Stimulated activated CD8-positive, alpha-beta memory T cell treated with anti-CD3 and anti-CD28 coated beads, Interleukin-4, amount 100 ng/mL, for 4 hours (primary cell): ENCODE measurements at places on chromosomes 7 and 10.

GRCh38 chr10:2438248-2438939 lies 629.0 kb upstream of the PFKP start:
- no peak for DNase-seq

DNA sequence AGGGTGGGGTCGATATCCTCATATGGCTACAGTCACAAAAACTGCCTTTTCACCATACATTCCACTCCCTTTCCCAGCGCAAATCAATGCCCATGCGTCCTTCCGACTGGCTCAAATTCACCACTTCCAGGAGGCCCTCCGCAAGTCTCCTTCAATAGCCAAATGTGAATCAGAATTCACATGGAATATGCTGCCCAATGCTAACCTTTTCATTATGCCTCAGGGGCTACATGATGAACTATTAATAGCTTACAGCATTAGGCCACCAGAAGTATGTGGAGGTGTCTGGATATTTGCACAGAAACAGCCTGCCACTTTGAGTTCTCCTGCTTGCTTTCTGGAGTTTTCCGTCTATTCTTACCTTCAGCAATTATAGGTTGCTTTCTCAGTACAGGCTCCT lies 27.7 kb downstream of the RGS10 start:
- no peak for DNase-seq

DNA sequence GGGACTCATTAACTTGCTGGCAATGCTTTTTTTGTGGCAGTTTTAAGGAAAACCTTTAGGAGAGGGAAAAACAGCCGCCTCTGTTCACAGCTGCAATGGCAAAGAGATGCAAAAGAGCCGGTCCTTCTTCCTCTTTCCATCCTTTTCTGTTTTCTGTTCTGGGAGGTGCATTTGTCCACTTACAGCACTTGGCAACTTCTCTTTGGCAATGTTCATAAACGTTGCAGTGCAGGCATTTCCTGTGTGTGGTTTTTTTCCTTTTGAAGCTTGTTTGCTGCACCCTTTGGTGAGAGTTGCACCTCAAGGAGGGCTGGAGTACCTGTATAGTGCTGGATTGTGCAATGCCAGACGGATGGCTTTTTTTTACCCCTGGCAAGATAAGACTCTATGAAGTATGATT lies 53.9 kb upstream of the HABP2 start:
- no peak for DNase-seq

- DNase-seq, result no peak
Measured at GRCh38 chr7:144048648-144049047, at the start of gene OR2A5. Gene OR2A5, plus strand, starts transcription at chr7:144048948. Its CDS starts 1,454 bp downstream, at chr7:144050402.

- no peak for DNase-seq
Measured at GRCh38 chr10:59181668-59182067, 5.2 kb downstream of the PHYHIPL start.

DNA sequence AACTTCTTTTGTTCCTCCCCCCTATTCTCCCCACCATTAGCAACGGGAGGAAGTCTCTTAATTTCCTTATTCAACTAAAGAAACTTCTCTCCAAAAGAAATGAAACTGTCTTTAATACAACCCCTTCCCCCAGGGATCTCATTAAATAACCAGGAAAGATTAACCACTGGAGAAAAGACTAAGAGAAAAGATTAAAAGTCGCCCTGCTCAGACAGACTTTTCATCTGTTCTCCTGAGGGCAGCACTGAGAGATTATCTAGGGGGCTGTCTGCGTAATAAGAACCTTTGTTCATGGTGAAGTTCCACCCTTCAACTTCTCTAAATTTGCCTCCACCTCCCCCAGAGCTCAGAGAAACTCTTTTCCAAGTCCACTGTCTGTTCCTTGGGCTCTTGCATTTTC lies 105.5 kb downstream of the HGF start:
- DNase-seq, result no peak

- no peak for DNase-seq
Measured at GRCh38 chr10:100502926-100503494, 16.7 kb downstream of the SEC31B start.

- DNase-seq, result no peak
Measured at GRCh38 chr7:47684728-47685127, 102.8 kb upstream of the TNS3 start.

DNA sequence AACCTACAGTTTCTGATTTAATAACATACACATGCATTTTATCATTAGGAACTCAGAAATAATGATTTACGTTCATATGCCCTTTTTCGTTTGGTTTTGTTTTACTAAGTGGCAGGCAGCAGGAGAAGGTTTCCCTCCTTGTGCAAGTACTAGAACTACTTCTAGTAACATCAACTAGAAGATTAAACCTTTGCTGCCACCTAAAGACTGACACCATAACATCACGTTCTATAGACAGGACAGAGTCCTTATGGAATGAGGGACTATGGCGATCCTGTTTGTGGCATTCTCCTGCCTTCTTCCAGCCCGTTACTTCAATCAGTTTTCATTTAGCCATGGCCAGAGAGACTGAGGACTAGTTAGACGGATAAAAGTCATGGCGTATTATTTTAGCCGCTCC lies 53.2 kb downstream of the GAD2 start:
- no peak for DNase-seq

DNA sequence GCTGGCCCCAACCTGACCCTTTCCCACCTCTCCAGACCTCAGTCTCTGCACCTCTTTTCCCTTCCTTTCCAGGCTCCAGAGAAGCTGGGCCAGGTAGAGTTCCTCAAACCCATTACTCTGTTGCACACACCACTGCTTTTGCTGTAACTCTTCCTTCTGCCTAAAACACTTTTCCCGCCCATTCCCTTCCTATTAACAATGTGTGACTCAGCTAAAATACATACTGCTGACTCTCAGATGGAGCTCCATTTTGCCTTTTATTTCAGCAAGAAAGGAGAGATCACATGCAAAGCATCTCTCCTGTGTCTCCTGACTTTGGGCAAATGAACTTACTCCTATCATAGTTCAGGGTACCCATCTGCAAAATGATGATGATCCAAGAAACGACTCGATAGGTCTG lies 201.0 kb downstream of the CALN1 start:
- DNase-seq, result no peak

GRCh38 chr10:98638920-98639319 lies 192.2 kb upstream of the HPS1 start:
- DNase-seq, result no peak

- DNase-seq, result no peak
Measured at GRCh38 chr7:84245835-84246234, 51.2 kb upstream of the SEMA3A start.

- no peak for DNase-seq
Measured at GRCh38 chr10:98323221-98324164, 55.5 kb upstream of the LOXL4 start.

- DNase-seq, result no peak
Measured at GRCh38 chr10:109956454-109957091, 33.3 kb upstream of the XPNPEP1 start.

DNA sequence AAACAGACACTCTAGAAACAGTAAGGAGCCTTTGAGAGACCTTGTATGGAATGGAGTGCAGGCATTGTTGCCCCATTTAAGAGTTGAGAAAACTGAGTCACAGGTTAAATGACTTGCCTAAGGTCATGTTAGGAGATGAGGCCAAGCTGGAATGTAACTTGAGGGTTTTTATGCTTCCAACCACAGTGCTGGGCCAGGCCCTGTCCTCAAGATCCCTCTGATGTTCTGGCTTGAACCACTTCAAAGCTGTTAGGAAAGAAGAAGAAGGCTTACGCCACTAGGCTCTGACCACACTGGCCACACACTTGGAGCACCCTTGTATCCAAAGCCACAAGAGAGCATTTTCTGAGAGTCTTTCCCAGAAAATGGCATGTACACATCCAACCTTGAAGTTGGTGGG lies 42.7 kb downstream of the PLAU start:
- DNase-seq, result no peak

- DNase-seq, result no peak
Measured at GRCh38 chr10:122689146-122689820, 10.4 kb downstream of the C10orf120 start.

DNA sequence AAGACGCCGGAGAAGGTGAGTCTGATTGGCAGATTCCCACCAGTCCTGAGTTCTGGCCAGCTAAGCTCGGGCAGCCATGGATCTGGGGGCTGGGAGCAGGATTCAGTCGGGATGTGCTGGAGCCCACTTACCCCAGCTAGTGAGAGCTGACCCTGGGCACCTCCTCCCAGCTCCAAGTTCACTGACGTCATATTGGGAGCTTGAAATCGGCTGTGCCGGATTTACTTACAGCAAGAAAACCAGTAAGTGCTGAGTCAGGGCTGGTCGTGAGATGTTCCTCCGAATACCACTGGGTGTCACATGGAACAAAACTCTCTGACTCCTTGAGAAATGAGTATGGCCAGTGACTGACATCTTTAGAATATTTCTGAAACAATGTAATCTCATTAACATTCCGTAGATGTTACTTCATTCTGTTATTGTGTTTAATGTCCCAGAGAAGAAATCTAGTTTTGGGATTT lies 621.2 kb downstream of the SDK1 start:
- DNase-seq, result no peak

DNA sequence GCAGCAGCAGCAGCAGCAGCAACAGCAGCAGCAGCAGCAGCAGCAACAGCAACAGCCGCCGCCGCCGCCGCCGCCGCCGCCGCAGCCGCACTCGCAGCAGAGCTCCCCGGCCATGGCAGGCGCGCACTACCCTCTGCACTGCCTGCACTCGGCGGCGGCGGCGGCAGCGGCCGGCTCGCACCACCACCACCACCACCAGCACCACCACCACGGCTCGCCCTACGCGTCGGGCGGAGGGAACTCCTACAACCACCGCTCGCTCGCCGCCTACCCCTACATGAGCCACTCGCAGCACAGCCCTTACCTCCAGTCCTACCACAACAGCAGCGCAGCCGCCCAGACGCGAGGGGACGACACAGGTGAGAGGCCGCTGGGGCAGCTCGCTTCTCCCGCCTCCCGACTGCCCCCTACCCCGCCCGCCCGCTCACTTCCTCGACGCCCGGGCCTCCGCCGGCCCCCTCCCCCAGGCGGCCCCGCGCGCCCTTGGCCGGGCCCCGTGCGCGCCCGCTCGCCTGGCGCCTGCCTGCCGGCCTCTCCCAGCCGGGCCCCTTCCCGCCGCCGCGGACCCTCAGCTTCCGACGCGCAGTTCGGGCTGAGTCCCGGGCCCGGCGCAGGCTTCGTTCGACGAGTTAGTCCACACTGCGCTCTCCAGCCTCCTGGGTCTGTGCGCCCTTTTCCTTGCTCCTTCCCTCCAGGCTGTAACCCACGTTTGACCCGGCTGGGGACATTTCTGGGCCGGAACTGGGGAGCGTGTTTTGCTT lies 882 bp downstream of the DLX6 start:
- no peak for DNase-seq

- no peak for DNase-seq
Measured at GRCh38 chr7:80150611-80151273, 16.1 kb downstream of the GNAI1 start.

- DNase-seq, result no peak
Measured at GRCh38 chr7:103985565-103986126, 3.8 kb downstream of the RELN start.

GRCh38 chr7:155811895-155812761 lies at the start of gene SHH:
Gene SHH, minus strand, starts transcription at chr7:155812463. Its CDS starts 341 bp downstream, at chr7:155812122.
- DNase-seq, result no peak

DNA sequence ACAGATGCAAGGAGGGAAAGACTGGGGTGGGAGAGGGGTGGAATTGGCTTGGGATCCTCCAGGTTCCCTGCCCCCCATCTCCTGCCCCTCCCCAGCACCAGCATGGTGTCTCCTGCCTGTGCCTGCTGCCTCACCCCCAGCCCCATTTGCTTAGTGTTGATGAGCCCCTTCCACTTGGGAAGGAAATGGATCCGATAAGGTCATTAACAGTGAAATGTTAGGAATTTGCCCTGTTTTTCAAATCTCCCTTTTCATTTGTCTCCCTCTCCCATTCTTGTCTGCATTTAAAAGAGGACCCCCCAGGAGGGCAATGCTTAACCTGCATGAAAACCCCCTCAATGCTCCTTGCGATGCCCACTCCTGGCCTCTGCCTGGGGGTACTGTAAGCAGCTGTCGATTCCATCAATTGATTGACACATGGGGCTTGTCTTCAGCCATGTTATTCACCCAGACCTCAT lies 51.5 kb downstream of the HK1 start:
- DNase-seq, result no peak

GRCh38 chr7:41104631-41105030 lies 598.3 kb downstream of the INHBA start:
- no peak for DNase-seq

DNA sequence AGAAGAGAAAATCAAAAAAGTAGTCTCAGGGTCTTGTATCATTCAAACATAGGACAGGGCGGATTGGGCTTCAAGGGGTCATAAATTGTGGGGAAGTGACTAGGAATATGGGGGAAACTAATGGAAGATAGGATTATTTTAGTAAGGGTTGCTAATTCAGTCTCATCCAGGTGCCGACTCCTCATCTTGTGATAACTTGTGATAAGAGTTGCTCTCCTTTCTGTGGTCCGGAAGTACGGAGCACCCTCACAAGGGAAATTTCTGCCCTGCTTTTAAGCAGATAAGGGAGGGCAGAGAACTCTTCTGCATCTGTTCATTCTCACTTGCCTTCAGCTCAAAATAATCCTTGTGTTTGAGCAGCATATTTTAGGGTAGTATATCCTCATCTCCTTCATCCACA lies 436.4 kb upstream of the LRGUK start:
- DNase-seq, result no peak

DNA sequence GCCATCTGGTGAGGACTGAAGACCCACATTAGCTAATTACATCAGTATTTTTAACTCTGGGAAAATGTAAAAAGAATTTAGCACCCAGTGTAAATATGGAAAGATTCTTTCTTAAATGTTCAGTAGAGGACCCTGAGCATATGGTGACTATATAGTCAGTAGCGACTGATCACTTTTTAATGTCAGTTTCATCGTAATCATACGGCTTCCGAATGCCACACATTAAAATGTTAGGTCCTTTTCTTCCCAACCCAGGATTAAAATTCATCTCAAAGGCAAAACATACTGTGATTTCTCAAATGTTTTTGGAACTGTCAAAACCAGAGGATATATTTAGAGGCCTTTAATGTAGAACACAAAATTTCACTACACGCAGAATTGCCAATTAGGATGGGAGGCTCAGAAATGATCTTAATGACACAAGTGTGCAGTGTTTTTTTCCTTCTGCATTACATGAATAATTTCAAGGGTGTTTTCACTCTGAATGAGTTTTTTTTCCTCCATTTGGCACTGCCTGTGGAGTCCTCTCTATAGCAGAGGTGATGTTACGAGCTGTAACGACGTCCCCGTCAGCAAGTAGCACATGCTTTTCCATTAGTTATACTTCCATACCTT lies 382.7 kb downstream of the PAXIP1 start:
- no peak for DNase-seq

DNA sequence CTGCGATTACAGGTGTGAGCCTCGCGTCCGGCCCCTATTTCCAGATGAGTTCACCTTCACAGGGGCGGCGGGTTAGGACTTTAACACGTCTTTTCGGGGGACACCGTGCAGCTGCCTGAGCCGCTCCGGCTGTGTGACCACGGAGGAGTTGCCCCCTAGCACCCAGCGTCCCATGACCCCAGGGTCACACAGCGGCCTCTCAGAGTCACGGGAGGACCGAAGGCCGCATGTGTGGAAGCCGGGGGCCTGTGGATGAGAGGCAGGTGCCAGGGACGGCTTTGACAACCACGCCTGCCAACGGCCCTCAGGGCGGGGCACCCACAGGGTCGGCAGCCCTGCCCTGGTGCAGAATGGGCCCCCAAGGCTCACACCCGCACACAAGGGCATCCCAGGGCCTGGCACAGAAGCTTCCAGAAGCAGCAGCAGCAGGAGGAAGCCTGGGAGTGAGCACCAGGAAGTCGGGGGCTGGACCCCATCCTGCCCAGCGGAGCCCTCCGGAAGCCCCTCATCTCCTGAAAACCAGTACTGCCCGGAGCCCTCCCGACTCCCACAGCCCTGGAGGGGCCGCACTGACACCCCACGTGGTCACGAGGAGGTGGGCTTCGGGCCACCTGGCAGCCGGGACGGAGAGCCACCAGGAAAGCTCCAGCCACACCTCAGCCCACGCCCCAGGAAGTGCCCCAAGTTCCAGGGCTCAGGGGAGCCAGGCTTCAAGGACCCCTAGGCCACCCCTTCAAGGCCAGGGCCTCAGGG lies 32.7 kb downstream of the ADAP1 start:
- no peak for DNase-seq
